Pulmonary artery endothelial cell (primary cell): ENCODE measurements at places on chromosomes 4 and X. TPM values are rescaled to one million over a fixed set of nuclear protein-coding genes. Genes with fewer than 3 reads are reported as not detected.

Gene RAB33B
- total RNA-seq = 27.8 and 29.7 TPM in 2 replicates

Gene AMBN
- not detected in 2 replicates for total RNA-seq

DNA sequence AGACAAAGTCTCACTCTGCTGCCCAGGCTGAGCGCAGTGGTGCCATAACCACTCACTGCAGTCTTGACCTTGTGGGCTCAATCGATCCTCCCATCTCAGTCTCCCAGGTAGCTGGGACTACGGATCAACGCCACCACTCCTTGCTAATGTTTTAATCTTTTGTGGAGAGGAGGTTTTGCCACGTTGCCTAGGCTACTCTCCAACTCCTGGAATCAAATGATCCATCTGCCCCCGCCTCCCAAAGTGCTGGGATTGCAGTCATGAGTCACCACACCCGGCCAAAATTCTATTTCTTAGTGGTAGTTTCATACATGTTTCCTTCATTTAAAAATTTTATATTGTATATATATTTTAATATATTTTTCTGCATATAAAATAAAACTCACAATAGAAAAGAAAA lies 125.8 kb upstream of the CLNK start:
- DNase-seq = no peak

DNA sequence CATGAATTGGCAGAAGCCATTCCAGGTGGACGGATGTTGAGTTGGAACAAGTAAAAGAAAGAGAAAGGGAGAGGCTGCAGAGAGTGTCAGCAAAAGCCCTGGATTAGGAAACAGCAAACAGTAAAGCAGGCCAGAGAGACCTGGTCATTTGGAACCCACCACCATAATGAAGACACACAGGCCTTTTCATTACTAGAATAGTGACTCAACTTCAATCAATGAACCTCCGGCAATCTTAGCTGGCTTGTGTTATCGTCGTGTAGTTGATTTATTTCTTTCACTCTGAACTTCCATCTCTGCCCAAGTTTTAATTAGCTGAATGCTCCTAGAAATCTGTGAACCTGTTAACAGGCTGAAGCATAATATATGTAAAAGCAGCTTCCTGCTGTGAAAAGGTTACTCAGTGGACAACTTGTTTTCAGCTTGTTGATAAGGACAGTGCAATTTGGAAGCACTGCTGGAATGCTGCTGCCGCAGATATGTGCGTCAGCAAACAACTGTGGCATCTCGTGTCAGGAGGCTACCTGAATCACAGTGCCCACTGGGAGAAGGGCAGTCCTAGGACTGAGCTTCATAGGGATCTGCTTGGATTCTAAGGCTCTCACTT lies 68.8 kb downstream of the SPANXN4 start:
- no peak for DNase-seq

- no peak for DNase-seq
Observed at GRCh38 chr4:166065324-166065723, 192.3 kb downstream of the TLL1 start.

DNA sequence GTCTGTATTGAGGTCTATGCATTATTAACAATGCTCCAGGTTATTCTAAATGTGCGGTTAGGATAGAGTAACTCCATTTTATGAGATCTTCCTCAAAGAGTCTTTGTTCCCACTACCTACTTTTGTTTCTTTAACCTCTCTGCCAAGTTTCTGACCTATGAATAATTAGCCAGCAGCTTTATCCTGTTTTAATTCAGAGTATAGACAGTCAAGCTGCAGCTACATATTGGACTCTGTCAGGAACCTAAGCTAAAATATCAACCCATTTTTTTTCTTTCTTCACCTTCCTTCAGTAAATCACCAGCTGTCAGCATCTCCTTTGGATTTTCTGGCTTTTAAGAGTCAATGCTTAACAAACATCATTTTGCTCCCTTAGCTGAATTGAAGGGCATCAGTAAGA lies 72.3 kb downstream of the TMEM47 start:
- DNase-seq = no peak
